ENCODE measurements at places on chromosomes 11 and 22.

GRCh38 chr22:38762551-38762983, 6.8 kb upstream of the SUN2 start:
- no peak for DNase-seq

DNA sequence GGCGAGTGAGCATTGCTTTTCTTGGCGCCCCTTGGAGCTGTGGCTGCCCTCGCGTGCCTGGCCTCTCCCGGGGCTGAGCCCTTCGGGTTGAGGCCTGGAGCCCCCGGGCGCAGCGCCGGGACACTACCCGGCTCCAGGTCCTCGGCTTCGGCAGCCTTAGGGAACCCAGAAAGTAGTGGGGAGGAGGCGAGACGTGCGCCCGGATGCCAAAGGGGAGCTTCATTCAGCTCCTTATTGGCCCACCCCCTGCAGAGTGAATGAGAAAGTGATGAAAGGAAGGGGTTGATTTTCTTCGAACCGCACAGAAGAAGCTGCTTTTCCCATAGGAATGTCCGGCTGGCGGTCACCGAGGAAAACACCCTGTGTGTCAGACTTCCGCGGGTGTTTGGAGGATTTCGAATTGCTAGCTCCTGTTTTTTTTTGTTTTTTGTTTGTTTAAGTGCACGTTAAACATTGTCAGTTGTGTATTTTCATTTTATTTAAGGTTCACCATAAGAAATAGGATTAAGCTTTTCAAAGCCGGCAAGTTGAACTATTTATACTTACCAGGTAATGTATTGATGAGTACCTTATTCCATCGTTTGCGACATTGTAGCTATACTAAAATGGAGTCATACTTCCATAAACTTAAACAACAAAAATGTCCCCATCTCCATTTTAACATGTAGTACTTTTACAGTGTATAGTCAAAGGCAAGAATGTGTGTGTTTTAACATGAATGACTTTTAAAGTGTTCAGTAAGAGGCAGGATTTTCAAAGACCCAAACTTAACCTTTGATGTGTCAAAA, 841 bp upstream of the EIF4G2 start:
- peak; percentile 53 for DNase-seq

GRCh38 chr11:62413060-62413696, 5.7 kb upstream of the SCGB1A1 start:
- no peak for DNase-seq

DNA sequence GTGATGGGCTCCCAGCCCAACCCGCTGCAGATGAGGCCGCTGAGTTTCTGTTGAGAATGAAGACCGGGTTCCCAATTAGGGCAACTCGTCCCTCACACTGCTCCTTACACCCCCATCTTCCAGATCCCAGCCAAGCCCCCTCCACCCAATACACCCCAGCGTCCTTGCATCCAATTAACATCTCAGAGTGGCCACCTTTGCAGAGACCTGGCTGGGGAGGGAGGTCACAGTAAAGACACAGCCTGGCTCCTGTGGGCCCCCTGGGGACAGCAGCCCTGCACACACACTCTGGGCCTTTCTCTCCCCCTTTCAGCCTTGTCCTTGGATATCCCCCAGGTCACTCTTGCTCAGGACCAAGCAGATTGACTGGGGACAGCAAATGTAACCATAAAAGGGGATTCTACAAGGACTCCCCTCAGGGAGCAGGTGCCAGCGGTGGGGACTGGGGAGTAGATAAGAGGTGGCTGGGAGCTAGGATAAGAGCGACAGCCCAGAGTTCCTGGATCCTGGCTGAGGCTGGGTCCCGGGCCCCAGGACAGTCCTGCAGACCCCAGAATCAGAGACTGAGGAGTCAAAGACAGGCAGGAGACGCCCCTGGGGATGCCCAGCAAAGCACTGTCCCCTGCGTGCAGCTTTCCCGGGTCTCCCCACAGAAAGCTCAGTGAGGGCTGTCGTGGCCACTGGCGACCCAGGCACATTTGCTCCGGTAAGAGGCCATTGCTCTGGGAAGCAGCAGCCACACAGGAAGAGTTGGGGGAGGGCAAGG, 8.4 kb downstream of the APOBEC3A start:
- no peak for DNase-seq

DNA sequence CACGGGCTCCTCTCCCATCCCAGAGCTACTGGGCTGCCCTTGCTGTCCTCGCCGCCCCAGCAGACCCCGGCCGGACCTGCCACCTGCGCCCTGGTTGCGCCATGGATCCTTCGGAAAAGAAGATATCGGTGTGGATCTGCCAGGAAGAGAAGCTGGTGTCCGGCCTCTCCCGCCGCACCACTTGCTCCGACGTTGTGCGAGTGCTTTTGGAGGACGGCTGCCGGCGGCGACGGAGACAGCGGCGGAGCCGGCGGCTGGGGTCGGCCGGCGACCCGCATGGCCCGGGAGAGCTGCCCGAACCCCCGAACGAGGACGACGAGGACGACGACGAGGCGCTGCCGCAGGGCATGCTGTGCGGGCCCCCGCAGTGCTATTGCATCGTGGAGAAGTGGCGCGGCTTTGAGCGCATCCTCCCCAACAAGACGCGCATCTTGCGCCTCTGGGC, 382 bp downstream of the RASSF10 start:
- no peak for DNase-seq

DNA sequence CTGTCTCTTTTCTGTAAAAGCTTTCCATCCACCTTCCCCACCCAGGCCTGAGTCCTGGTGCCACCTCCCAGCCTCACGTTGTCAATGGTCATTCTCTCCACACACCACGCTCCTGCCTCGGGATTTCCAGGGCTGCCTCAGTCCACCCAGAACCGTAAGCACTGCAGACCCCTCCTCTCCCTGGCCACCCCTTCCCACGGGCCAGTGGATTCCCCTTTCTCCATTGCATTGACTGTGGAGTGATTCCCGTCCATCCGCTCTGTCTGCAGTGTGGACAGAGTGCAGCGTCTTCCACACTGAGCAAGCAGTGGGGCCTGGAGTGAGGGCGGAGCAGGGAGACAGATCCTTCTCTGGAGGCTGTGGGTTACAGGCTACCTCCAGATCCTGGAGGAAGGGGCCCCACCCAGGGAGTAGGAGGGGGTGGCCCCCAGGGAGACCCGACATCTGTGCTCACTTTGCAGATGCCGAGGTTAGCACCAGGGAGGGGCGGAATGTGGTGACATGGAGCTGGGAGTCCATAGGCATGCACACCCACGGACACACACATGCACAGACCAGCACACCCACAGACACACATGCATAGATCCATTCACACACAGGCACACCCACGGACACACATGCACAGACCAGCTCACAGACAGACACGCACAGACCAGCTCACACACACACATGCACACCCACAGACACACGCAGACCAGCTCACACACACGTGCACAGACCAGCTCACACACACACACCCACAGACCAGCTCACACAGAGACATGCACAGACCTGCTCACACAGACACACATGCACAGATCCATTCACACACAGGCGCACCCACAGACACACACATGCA, 109.6 kb upstream of the B3GAT1 start:
- DNase-seq = no peak

- DNase-seq = peak; percentile 76
Observed at GRCh38 chr11:36361901-36362391, 65.9 kb downstream of the PRR5L start.

DNA sequence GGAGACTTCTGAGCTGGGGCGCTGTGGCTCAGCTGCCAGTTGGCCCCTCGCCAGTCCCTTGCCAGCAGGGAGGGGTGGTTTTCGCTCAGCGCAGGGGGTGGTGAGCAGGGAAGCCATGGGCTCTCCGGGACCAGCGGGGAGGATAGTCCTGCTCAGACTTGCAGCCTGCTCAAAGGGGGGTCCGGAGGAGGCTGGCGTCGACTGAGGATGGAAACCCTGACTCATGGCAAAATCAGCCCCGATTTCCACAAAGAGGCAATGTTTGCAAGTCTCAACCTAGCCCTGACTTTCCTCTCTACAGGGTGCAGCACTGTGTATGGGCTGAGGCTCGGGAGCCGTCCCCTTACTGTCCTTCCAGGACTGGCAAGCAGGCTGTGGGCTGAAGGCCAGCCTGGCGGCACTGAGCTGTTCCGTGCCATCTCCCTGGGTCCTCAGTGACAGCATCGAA, 35.1 kb downstream of the FBLN1 start:
- peak; percentile 83 for DNase-seq

DNA sequence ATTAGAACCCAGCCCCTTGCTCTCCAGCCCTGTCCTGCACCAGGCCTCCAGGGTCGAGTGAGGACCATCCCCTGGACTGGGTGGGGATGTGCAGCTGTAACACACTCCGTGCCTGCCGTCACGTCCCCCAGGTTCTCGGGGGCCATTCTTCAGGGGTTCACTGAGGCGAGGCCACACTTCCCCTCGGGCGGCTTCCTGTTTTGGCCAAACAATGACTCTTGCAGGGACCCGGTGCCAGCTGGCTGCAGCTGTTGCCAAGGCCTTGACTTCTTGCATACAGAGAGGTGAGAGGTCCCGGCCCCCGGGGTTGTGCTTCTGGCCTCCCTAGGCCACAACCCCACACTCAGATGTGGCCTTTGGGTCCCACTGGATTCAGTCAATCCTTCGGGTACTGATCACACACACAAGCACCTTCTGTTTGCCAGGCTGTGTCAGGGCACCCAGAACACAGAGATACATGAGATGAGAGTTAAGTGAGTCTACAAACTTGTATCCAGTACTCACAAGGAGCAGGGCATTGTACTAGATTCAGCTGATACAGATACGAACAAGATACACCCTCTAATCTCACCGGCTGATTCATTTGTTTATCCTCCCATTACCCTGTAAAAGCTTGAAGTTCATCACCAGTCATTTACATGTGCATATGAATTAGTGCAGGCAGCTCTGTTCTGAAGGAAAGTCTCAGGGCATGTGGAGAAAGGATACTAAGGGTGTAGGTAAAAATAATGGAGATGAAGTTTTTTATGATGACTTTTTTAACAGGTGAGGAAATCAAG, 32.9 kb downstream of the LRRC32 start:
- DNase-seq = no peak

DNA sequence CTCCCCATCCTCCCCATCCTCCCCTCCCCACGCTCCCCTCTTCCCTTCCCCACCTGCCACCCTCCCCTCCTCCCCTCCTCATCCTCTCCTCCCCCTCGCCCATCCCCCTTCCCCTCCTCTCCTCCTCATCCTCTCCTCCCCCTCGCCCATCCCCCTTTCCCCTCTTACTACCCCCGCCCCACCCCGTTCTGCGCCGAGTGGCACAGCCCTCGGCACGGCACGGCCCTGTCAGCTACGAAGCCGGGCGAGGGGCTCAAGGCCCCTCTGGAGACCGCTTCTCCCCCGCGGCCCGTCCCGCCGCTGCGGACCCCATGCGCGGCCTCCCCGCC, 449.9 kb downstream of the OPCML start:
- peak; percentile 26 for DNase-seq

DNA sequence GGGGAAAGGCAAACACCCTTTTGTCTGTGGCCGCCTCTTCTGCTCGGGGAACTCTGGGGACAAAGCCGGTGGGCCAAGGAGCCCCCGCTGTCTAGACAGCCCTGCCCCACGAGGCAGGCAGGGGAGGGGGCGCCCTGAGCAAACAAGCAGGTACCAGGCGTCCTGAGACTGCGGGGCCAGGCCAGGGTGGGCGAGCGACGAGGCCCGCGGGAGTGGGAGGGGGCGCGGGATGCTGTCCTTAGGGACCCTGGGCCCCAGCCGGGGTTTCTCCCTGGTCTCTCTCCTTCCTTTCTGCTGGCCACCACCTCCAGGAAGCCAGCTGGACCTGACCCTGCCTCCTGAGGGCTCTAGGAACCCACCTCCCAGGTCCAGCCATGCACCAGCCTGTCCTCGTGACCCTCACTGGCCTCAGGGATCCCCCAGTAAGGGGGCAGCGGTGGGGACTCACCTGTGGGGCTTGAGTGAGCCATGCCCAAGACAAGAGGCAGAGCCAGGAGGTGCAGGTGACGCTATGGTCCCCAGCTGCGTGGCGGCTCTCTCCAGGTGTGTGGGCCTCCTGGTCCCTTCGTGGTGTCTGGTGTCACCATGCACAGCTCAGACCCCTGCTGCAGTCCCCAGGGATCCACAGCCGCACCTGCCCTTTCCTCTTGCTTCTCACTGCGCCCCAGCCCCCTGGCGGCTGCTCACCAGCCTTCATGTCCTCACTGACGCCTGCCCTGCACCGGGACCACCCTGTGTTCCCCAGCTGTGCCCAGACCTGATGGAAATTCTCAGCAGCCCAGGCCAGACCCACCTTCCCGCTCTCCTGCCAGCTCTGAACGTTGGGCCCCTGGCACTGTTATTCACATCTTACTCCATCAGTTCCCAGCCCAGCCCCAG, 26.5 kb upstream of the MUC5AC start:
- no peak for DNase-seq

- DNase-seq = no peak
Observed at GRCh38 chr11:67642173-67643120, 2.9 kb upstream of the TBX10 start.

DNA sequence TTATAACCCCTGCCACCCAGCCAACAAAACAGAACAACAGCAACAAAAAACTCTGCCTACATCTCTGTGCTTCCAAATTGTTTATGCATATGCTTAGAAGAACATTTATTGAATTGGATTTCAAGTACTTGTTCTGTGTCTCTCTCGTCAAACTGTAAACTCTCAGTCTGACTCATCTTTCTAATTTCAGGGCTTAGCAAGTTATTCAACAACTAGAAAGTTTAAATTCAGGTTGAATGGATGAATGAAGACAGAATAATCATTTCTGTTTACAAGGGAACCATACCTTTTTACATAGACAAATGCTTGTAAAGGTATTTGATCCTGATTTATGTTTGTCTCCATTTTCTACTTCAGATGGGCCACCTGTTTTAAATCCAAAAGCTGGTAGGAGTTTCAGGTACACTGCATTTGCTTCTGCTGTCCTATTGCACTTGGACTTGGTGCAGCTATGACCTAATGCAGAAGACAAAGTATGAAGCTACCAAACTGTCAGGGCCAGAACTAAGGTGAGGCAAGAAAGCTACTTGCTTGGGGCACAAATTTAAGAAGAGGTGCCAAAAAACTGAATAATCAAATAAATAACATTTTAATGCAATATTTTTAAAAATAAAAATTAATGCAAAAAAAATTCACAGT, 1.6 kb upstream of the FBXO3 start:
- no peak for DNase-seq

DNA sequence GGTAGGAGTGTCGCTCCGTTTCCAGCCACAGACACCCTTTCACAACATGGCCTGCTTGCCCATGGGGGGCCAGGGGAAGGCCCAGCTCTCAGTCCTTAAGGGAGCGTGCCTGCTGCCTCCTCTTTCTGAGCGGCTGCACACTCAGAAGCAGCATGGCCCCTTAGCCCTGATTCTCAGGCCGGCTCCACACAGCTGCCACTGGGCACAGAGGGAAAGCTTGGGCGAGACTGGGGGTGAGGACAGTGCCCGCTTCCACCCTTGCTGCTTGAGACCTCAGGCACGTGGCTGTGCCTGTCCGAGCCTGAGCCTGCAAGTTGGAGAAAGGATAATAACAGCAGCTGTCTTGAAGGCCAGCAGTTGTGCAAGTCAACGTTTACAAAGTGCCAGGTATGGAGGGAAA, 416.3 kb downstream of the SHANK2 start:
- no peak for DNase-seq

- DNase-seq = no peak
Observed at GRCh38 chr11:12664385-12664784, 9.8 kb upstream of the TEAD1 start.

- DNase-seq = peak; percentile 78
Observed at GRCh38 chr22:40512426-40513136, 123.9 kb downstream of the MRTFA start.
